SW480 (cell line): ENCODE measurements at places on chromosomes 16 and 17.

DNA sequence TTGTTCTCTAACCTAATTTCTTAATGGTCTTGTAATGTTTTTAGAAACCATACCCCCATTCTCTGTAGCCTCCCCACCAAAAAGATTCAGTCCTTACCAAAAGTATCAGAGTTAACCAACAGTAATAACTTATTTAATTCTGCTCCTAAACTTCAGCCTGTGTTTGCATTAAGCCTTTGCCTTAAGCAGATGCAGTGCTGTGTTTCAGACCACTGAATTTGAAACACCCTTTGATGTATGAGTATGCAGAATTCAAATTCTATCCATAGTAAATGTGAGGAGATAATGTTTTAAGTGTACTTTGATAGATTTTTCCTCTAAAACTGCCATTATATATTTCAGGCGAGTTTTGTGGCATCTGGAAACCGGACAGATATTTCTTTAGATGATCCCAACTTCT is 171.6 kb upstream of the RBL2 start:
- DNase-seq: no peak

DNA sequence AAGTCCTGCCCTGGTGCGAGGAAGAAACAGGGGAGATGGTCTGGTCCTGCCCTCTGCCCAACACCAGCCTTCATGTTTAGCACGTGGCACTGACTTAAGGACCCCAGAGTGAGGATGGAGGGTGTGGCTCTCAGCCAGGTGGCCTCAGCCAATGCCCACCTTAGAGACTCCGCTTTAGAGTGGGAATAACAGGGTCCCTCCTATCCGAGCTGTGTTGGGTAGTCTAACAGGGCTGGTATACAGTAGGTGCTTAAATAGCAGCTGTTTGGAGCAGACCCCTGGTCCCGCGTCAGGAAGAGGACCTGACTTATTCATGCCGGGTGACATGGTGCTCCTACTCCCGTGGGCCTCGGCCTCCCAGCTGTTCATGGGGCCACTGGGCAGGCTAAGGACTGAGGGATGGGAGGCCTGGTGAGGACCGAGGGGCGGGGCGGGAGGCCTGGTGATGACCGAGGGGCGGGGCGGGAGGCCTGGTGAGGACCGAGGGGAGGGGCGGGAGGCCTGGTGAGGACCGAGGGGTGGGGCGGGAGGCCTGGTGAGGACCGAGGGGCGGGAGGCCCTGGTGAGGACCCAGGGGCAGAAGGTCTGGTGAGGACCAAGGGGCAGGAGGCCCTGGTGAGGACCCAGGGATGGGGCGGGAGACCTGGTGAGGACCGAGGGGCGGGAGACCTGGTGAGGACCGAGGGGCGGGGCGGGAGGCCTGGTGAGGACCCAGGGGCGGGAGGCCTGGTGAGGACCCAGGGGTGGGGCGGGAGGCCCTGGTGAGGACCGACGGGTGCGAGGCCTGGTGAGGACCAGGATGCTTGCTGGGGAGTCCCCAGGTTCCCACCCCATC is 7.6 kb downstream of the ZFPM1 start:
- no peak for DNase-seq

DNA sequence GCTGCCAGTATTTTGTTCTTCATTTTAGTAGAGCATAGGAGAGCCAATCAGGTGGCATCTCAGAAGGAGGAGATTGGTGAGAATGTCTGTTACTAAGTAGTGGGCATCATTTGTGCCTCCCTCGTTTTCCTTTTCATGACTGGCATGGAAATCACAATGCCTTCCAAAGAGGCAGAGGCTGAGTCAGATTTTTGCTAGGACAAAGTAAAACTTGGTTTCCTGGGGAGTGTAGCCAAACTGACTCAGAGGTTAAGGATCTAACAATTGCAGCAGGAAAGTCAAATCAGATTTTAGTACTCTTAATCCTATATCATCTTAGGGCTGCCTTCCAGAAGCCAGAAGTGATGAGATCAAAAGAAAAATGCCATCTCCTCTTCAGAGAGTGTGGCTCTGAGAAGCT is 138.7 kb downstream of the ANKFN1 start:
- no peak for DNase-seq

GRCh38 chr17:13182854-13183253 is 165.0 kb upstream of the ELAC2 start:
- no peak for DNase-seq
